Fibroblast of lung (primary cell): ENCODE measurements at places on chromosomes 1 and 21. TPM values are rescaled to one million over a fixed set of nuclear protein-coding genes. Genes with fewer than 3 reads are reported as not detected.

NUF2 gene
- total RNA-seq, result 0.51 and 4.6 TPM in 2 replicates

ETV3L gene
- not detected in 2 replicates for total RNA-seq

RGS4 gene
- total RNA-seq, result 36.5 and 63.3 TPM in 2 replicates

KIAA1614 gene
- 7.7 and 8.1 TPM in 2 replicates for total RNA-seq

OPRD1 gene
- under 0.01 TPM in 1 of 2 replicates, not detected in the other for total RNA-seq

OR14I1 gene
- not detected in 2 replicates for total RNA-seq

HES5 gene
- total RNA-seq, result not detected in 2 replicates

MAB21L3 gene
- total RNA-seq, result 0.66 and 0.77 TPM in 2 replicates

CHI3L1 gene
- total RNA-seq, result 3.0 and 17.5 TPM in 2 replicates

BLACAT1 gene
- not detected in 2 replicates for total RNA-seq

APOBEC4 gene
- total RNA-seq, result not detected in 2 replicates

ILDR2 gene
- total RNA-seq, result under 0.01 TPM in 2 replicates

CADM3 gene
- total RNA-seq, result 2.1 TPM in 1 of 2 replicates, not detected in the other

CDCP2 gene
- total RNA-seq, result not detected in 2 replicates

FCER1G gene
- total RNA-seq, result not detected in 2 replicates

TMPRSS3 gene
- not detected in 2 replicates for total RNA-seq

PAFAH2 gene
- 8.2 and 11.7 TPM in 2 replicates for total RNA-seq

DCAF8 gene
- 66.3 and 89.8 TPM in 2 replicates for total RNA-seq

TLCD4 gene
- 0.51 and 2.1 TPM in 2 replicates for total RNA-seq

NECTIN4 gene
- under 0.01 and 0.33 TPM in 2 replicates for total RNA-seq

SUSD4 gene
- total RNA-seq, result under 0.01 TPM in 1 of 2 replicates, not detected in the other

POLR3GL gene
- total RNA-seq, result 15.4 and 23.8 TPM in 2 replicates

SHISAL2A gene
- total RNA-seq, result not detected in 2 replicates

REN gene
- 0.17 TPM in 1 of 2 replicates, not detected in the other for total RNA-seq

GBP6 gene
- under 0.01 TPM in 1 of 2 replicates, not detected in the other for total RNA-seq

SLAMF7 gene
- total RNA-seq, result not detected in 2 replicates

PRELP gene
- 4.5 and 4.9 TPM in 2 replicates for total RNA-seq

DENND2D gene
- 15.7 and 19.5 TPM in 2 replicates for total RNA-seq

MAP3K7CL gene
- total RNA-seq, result 50.6 and 176 TPM in 2 replicates

LAPTM5 gene
- under 0.01 TPM in 2 replicates for total RNA-seq

GNAI3 gene
- 10.3 and 11.4 TPM in 2 replicates for total RNA-seq

PYHIN1 gene
- total RNA-seq, result not detected in 2 replicates

IFI44L gene
- 2.1 TPM in 2 replicates for total RNA-seq

COL8A2 gene
- 18.5 and 31.0 TPM in 2 replicates for total RNA-seq

TMEM269 gene
- 0.17 TPM in 1 of 2 replicates, not detected in the other for total RNA-seq

S100A8 gene
- total RNA-seq, result not detected in 2 replicates

UBASH3A gene
- not detected in 2 replicates for total RNA-seq
